Suppressor macrophage (primary cell): ENCODE measurements at places on chromosomes 3 and 15.

GRCh38 chr3:172711454-172711795, 558 bp upstream of the NCEH1 start:
- DNase-seq, result peak; percentile 60

DNA sequence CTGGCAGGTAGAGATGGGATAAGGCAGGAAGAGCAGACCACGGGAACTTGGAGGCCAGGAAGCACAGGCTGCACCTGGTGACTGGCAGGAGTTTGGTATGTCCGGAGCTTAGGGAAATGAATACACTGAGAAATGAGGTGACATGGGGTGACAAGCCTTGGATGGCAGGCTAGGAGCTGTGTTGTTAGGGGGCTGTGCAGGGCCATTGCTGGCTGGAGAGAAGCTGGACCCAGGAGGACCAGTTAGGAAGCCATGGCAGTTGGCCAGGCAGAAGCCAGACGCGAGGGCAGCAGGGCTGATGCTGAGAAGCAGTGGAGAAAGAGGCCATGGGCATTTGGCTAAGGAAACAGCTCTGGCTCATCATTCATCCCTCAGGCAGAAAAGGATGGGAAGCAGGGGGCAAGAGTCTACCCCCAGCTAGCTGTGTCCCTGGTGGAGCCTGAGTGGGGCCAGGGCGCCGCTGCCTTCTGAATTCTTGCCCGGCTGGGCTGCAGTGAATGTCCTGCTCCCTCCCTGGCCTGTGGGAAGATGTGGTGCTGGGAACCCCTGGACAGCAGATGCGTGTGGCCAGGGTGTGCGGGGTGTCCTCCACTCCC, 255.8 kb downstream of the FAM43A start:
- DNase-seq, result no peak

DNA sequence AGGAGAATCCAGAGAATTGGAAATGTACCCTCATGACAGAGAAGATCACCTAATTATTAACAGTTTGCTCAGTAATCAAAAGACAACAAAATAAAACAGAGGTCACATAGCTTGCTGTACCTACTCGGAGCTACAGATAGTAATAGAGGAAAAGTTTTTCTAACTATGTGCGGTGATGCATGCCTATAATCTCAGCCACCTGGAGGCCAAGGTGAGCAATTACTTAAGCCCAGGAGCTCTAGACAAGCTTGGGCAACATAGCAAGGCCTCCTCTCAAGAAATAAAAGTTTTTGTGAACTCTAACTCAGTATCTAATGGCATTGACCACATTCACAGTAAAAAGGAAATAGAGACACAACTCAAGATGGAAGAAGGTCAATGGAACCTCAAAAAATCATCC, 243.6 kb downstream of the ATP8B4 start:
- no peak for DNase-seq

GRCh38 chr3:76021376-76021775, 236.0 kb upstream of the ZNF717 start:
- DNase-seq, result no peak

DNA sequence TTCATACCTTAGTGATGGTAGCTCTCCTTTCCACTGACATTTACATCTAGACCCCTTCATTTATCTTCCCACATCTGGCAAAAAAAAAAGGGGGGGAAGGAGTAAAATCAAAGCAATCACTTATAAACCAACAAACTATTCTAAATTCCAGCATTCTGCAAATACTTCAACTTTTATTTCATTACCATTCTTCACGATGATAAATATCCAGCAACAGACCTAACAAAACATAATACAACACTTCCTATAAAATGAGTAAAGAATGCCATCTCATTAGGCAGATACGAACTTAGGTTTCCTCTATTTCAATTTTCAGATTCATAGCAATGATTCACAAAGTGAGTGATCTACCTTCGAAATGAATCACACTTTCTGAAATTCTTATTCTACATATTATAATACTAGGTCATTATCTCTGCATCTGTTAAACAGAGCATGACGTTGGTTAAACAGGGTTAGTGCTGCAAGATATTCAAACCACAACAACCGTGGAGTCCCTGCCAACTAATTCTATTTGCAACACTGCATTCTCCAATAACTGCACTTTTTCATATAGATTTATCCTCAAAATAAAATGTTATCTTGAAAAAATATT, at the start of gene LRRFIP2:
LRRFIP2 (minus strand) TSS at position 51 of the 595 bp plus-strand sequence. CDS start 25,599 bp downstream, outside the sequence.
- DNase-seq, result peak; percentile 52

DNA sequence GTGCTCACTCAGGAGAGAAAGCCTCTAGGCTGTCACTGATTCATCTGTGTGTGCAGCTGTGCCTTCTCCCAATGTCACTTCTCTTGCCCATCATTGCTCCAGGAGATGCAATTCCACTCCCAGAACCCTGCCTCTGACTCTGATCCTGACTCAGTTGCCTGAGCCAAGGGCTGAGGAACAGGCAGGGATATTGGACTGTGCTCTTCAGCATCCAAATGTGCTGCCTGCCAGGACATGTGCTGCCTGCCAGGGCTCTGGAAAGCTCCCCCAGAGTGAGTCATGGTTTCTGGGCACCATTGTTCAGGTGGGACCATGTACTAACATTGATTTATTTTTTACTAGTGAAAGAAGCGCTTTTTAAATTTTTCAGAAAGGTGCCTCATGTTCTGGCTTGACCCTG, 71.0 kb downstream of the TRIM42 start:
- no peak for DNase-seq

DNA sequence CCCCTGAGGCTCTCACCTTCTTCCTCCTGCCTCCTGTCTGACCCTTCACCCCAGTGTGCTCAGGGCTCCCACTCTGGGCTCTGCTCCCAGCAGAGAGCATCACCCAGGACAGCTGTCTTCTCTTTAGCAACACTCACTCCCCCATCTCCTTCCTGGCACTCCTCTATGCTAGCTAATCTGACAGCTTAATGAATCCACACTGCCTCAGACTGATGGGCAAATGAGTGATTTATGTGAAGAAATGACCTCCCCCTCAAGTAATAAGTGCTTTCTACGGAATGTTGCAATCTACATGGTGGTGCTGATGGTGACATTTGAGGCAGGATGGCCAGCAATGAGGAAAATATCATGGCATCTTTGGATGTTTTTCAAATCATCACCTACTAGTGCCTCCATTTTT, 83.6 kb downstream of the LSM3 start:
- no peak for DNase-seq

- no peak for DNase-seq
Measured at GRCh38 chr3:45965253-45965652, 22.0 kb downstream of the CXCR6 start.

DNA sequence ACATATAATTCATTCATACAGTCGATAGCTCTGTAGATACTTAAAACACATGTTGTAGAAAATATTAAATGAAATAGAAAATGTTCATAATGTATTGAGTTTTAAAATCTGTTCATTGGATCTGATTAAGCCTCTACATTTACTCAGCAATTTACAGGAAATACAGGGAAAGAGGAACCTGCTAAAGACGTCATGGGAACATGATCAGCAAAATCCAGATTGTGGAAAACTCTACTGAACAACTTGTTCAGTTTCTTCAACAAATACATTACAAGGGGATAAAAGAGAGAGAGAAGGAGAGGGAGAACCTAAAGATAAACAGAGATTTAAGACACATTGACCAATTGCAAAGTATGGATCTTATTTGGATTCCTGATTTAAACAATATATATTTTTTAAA, 46.7 kb downstream of the KLHL6 start:
- DNase-seq, result peak; percentile 83

GRCh38 chr3:136898954-136899353, 36.9 kb downstream of the NCK1 start:
- DNase-seq, result no peak

DNA sequence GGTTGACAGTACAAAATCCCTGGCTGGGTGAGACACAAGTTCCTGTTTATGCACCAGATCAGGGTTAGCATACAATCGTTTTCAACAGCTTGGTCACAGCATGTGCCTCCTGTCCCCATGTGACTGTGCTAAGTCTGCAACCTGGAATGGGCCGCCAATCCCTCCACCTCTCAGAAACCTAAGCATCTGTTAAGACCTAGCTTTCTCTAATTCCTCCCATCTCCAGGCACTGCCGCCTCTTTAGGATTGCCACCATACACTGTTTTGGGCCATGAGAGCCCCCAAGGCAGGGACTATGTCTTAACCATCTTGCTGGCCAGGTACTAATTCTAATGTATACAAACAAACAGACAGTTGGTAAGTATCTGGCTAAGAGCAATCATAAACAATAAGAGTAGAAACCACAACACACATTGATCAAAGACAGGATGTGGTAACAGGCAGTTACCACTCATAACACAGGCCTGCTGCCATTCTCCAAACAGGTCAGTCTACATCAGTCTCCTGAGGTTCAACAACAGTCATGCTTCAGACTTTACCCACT, 25.6 kb downstream of the SEC22C start:
- DNase-seq, result no peak

DNA sequence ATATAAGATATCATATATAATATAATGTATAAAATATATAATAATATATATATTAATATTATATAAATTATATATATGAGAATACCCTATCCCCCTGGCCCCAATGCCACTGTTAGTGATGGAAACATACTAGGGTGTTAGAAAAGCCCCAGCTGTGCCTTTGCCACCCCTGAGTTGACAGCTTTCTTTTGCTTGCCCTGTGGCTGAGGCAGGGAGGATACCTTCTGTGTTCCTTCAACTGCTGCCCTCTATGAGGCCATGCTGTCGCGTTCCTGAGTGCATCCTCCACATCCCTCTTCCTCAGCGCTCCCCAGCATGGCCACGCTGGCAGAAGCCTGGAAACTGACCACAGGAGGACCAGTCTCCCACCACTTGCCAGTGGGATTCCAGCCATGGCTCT, 26.3 kb downstream of the FAN1 start:
- DNase-seq, result no peak

- no peak for DNase-seq
Measured at GRCh38 chr3:189513281-189514117, 117.7 kb upstream of the TP63 start.

- no peak for DNase-seq
Measured at GRCh38 chr15:35852818-35853624, 307.1 kb upstream of the DPH6 start.

DNA sequence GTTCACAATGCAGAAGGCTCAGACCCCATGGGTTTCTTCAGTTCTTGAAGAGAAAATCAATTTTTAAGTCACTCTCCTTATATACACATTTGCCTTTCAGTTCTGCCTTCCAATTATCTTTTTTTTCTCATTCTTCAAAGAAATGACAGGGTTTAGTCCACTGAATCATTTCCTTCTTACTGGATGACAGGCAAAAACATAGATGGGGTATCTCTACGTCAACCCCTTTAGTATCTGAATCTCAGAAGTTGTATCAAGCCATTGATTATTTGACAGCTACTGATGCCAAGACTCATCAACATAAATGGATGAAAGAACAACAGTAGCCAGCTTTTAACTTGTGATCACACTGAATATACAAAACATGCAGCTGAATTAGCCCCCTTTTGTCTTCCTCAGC, 6.5 kb downstream of the ATOSA start:
- DNase-seq, result no peak

GRCh38 chr3:64234571-64234970, 9.3 kb upstream of the PRICKLE2 start:
- DNase-seq, result no peak

DNA sequence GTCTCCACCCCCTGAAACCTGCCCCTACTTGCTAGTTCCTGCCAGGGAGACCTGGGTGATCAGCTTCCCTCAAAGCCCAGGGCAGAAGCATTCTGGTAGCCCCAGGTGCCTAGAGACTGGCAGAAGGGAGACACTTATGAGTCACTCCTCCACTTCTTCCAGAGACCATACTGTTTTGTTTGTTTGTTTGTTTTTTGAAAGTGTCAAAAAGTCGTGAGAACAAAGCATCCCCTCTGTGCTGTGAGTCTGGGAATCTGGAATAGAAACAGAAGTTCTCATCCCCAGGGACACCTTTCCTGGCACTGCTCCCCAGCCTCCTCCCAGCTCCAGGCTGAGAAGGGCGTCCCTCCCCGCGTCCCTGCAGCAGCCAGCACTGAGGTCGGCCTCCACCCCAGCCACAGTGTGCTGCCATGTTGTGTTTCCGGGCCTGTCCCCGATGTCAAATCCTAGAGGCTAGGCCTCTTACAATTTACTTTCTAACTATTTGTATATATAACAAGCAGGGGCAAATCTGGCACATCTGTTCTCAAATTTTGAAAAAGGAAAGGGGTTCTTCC, 573.0 kb downstream of the RBMS3 start:
- DNase-seq, result no peak

GRCh38 chr3:151537726-151538125, 76.9 kb upstream of the IGSF10 start:
- DNase-seq, result no peak

DNA sequence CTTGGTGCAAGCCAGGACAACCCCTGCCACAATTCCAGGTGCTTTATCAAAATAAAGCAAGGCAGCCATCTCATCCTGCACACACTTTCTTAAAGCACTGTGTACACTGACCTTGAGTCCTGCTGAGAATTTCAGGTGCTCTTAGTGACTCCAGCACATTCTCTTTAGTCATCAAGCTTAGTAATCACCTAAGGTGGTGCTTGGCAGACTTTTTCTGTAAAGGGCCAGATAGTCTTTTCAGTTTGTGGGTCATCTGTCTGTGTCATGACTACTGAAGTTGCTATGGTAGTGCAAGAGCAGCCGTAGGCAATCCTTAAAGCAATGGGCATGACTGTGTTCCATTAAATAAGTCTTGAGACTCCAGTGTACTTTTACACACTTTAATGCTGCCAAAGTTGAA, 36.4 kb downstream of the RIOX2 start:
- DNase-seq, result no peak

GRCh38 chr3:195043607-195044339, 227.2 kb downstream of the XXYLT1 start:
- no peak for DNase-seq

- DNase-seq, result no peak
Measured at GRCh38 chr15:59116141-59116540, 11.2 kb downstream of the CCNB2 start.

- DNase-seq, result peak; percentile 57
Measured at GRCh38 chr3:170709046-170709445, 123.2 kb upstream of the SLC7A14 start.

- DNase-seq, result peak; percentile 89
Measured at GRCh38 chr3:101898752-101899169, 49.4 kb downstream of the NFKBIZ start.

GRCh38 chr3:161674402-161674801, 177.8 kb downstream of the OTOL1 start:
- DNase-seq, result no peak

DNA sequence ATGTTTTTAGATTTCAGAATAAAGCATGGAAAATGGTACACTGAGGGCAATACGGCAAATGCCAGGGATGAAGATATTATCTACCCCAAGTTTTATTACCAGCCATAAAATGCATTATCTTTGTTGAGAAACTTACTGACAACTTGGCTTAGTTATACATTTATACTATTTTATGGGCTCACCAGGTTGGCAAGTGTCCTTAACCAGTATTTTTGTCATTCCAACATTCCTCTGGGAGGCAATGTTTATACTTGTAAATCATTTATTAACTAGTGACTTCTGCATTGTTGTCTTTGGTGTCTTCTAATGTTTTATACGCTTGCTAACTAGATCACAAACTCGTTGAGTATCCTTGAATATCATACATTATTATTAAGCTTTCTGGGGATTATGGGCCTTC, 18.0 kb upstream of the ADGRG7 start:
- DNase-seq, result no peak

GRCh38 chr3:139327861-139328260, 16.0 kb upstream of the MRPS22 start:
- peak; percentile 58 for DNase-seq
